ENCODE measurements at places on chromosomes 4 and X.

DNA sequence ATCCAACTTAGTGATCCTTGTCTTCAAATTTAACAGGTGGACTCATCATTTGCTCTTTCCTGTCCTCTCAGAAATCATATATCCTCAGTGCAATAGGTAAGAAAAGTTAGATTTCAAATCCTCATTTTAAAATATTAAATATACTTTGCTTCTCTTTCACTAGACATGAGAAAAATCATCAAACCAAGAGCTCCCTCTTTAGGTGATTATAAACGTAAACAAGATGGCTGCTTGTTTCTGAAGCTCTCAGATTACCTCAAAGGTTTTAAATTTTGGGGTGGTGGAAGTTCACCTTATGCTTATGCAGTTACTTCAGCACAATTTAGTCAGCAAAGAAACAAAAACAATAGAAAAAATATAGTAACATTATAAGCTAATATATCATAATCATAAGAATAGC, 27.3 kb downstream of the CSN3 start:
- peak; percentile 8 for DNase-seq

DNA sequence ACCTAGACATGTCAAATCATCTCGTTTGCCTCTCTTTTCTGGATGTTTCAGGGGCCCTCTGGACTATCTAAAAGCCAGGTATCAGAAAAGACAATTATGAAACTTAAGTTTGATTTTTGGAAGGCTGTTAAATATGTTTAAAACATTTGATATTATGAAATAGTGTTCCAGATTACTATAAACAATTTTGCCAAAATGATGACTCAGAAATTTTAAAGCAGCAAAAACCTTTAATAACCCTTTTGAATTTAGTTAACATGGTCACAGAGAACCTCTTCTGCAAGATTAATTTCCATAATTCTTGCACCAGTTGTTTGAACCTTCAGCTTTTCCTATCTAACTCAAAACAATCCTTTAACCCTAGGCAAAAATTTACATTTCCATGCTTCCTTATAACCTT, 18.8 kb upstream of the FAM47E start:
- DNase-seq = no peak

DNA sequence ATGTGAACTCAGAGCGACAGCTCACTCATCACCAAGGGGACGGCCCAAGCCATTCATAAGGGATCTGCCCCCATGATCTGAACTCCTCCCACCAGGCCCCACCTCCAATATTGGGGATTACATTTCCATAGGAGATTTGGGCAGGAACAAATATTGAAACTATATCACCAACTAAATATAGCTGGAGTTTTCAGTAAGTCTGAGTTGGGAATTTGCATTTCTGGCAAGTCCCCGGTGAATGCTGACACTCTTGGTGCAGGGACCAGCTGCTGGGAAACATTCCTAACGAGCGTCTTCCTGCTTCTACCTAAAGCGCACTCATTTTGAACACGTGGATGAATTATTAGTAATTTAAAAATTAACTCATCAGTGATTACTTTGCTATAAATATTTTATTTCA, 13.2 kb downstream of the CLDN34 start:
- DNase-seq = no peak

GRCh38 chr4:140296335-140297220, 76.9 kb upstream of the SCOC start:
- no peak for DNase-seq

DNA sequence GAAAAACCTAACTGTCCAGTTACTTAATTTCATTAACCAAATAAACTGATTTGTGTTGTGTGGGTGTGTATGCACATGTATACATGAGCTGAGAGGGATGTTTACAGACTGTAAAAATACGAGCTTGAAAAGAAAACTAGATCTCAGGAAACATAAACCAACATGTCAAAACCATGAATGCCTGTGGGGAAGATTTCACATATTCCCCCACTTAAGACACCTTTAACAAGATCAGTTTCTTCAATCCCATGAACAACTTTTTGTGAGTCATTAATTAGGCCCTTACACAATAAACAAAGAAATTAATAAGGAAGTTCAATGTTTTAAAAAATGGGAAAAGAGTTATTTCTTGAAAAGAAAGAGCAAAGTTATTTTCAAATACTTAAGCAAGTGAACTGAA, 170.8 kb downstream of the ZNF674 start:
- DNase-seq = no peak

GRCh38 chrX:123184866-123185276, 793 bp downstream of the GRIA3 start:
- DNase-seq = no peak

GRCh38 chr4:182212211-182212761, 30.9 kb upstream of the TENM3 start:
- DNase-seq = peak; percentile 8

DNA sequence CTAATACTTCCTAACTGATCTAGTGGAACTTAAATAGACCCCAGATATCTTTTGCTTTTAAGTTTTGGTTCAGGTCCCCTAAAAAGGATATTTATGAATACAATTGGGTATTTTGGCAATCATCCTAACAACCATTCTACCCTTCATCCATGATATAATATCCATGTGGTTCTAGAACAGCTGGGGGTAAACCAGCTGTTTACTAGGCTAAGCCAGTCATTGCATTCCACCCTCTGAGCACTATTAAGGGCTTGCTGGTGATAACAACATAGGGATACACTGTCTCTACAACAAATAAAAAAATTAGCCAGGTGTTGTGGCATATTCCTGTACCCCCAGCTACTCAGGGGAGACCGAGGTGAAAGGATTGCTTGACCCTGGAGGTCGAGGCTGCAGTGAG, 54.8 kb upstream of the MAPK10 start:
- no peak for DNase-seq

DNA sequence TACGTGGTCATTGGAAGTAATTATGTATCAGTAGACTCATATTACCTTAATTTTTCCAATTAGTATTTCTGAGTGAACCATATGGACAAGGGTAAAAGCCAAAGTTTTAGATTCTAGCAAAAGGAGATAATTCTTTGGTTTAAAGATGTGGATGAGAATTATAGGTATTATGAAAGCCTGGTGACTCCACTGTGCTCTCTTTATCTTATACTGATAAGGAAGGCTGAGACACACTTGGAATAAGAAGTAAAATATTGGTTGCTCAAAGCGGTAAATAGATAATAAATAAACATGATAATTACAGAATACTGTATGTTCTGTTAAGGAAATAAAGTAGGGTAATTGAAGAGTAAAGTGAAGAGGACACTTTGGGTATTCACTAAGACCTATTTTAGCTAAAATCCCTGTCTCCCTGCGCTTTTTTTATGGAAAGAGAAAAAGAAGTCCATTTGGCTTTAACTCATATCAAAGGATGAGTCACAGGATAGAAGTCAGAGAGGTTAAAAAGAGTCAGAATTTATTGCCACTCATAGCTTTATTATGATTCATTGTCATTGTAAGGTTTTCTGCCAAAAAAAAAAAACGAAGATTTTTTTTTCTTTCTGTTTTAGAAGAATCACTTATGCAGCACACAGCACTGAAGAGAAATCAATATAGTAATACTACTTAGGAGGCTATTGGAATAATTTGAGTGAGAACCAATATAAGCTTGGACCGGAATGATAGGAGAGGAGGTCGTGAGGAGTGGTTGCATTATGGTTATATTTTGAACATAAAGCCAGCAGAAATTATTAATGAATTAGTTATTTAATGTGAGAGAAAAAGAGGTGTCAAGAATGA, 2463.1 kb downstream of the ARAP2 start:
- DNase-seq = no peak

GRCh38 chr4:8147231-8147970, 11.2 kb downstream of the ABLIM2 start:
- DNase-seq = no peak

- DNase-seq = no peak
Measured at GRCh38 chr4:152342293-152342692, 193.6 kb downstream of the FBXW7 start.

GRCh38 chr4:7417639-7418038, 17.1 kb downstream of the PSAPL1 start:
- no peak for DNase-seq

DNA sequence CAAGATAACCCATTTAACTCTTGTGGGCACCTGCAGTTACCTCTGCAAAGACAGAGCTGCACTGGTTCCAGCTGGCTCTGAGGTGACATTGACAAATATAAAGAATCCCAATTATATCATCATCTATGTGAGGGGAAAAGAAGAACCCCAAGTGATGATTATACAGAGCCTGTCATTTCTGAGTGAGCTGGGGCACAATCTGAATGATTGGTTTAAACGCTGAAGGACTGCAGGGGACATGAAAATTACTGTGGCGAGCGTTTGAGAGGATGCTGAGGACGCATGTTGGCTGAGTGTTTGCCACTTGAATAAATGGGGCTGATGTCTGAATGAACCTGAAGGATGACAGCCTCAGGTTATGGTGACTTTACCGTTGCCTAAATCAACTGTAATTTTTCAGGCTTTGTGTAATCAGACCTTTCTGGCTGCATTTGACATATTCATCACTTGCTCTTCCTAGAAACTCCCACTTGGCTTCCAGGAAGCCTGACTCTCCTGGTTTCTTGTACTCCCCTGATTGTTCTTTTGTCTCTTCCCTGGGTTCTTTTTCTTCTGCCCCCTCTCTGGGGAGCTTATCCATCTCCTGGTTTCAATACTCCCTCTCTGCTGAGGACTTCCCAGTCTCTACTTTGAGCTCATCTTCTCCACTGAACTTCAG, 4.1 kb upstream of the HSD17B10 start:
- no peak for DNase-seq

- DNase-seq = no peak
Measured at GRCh38 chr4:111501946-111502345, 643.3 kb upstream of the FAM241A start.

DNA sequence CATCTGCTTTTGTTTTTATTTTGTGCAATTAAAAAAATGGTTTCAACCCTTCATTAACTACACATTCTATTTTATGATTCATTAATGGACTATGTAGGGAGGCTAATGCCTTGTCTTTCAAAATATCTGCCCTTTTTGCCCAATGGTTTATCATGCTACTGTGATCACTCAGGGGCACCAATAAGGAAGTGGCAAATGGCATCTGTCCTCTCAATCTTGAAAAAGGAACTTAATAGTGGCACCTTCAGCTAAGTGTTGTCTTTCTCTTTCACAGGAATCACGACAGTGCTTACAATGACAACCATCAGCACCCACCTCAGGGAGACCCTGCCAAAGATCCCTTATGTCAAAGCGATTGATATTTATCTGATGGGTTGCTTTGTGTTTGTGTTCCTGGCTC, 57.1 kb downstream of the COMMD8 start:
- no peak for DNase-seq

GRCh38 chr4:29541757-29542156, 1178.4 kb upstream of the PCDH7 start:
- DNase-seq = no peak

- DNase-seq = no peak
Measured at GRCh38 chrX:113743069-113743468, 840.8 kb upstream of the HTR2C start.

- no peak for DNase-seq
Measured at GRCh38 chr4:38469410-38469809, 194.6 kb upstream of the KLF3 start.

DNA sequence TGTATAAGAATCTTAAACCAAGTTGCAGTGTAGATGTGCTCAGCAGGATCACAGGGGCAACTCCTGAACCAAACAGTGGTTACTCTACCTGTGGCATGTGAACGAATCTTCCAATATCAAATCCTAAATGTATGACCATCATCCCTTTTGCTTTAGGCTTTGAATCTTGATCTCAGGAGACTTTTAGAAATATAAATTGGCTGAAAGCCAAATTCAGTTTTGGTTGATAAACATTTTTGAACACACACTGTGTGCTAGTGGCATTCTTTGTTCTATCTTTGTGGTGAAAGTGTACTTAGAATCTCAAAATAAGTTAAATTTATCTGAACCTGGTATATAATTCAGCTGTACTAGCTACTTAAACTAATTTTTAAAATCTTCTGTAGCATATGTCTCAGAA, 4.6 kb upstream of the ARHGAP6 start:
- DNase-seq = no peak

DNA sequence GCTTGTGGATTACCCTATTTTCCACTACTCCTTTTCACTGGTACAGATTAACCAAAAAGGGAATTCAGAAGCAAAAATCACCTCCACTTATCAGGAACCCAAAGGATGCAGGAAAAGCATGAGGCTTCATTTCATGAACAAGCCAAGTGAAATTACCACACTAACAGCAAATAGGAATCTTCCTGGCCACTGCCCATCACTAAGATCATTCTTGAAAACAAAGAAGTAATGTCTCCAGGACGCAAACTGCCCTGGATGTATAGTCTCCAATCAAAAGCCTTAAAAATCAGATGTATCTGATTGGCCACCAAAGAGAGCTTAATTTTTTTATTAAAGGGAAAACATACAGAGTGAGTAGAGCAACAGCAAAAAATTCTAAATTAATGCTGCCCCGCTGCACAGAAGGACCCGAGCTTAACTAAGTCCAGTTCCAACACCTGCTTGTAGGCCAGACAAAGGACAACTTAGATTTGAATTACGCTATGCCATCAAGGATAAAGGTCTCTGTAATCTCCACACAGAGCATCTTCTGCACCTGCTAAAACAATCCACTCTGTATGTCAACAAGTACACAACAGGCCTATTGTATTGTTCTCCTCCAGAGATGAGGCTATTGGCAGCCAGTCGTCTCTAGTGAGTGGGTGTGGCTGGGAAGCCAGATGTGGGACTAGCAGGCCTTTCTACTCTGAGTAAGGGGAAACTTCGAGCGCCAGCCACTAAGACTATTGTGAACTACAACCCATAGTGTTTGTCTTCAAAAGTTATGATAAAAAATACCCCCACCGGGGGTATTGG, 12.4 kb downstream of the ZDHHC9 start:
- no peak for DNase-seq

- no peak for DNase-seq
Measured at GRCh38 chr4:62455871-62456270, 1255.7 kb downstream of the ADGRL3 start.

DNA sequence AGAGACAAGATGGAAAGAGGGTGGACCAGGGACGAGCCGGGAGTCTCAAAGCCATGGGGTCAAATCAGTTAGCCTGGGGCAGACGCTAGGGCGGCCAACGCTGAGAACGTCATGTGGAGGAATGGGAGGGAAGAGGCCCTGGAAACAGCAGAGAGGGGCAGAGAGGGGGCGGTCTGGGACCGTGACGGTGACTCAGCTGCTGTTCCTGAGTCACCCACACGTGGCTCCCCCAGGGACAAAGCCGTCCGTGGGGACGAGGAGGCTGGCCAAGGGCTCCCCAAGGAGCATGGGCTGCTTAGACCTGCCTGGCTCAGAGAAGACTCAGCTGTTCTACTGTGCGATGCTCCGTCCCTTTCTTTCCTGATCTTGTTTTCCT, 108.4 kb upstream of the LRPAP1 start:
- DNase-seq = no peak

All from Jurkat, Clone E6-1 (cell line).